Adrenal gland (tissue), 19 donors: ENCODE measurements at places on chromosomes 1 and 21.

GRCh38 chr1:16342331-16343062 lies 9.8 kb downstream of the FBXO42 start:
- DNase-seq, result no peak

DNA sequence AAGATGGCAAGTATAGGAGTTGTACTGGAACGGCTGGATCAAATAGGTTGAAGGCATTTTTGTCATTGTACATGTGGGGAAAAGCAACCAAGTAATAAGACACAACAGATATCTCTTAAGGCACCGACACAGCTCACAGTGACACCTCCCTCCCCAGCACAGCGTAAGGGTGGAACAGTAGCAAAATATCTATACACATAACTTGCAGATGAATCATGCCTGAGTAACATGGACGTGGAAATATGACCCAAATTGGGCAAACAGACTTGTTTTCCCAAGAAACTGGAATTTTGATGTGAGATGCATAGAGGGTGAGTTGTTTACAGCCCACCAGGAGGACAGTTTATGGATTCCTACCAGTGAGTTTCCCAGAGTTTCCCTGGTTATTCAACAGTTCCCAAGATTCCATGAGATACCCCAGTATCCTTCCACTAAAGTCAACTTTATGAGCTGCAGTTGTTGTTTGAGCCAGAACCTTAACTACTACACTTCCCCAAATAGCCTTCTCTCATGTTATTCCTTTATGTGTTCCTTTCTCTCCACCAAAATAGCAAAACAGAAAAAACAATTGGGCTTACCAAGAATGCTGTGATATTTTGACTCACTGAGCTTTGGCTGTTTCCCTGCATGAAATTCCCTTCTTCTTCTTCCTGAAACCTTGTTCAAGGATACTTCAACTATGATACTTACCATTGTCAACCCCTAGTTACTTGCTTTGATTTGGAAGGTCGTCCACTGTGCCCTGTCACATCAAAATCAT lies 7.1 kb upstream of the DR1 start:
- DNase-seq, result no peak

DNA sequence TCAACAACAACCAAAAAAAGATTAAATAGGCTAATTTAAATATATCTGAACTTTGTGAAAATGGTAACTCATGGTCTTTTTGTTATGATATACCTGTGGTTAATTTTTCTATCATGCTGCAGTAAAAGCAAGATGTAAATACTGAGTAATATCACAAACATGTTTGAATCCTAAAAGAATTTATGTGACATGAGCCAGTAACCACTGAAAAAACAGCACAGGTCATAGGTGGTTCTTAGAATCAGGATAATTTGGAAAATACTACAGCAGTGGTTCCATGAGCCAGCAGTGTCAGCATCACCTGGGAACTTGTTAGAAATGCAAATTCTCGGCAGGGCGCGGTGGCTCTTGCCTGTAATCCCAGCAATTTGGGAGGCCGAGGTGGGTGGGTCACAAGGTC lies 4.1 kb downstream of the ATP5IF1 start:
- no peak for DNase-seq

DNA sequence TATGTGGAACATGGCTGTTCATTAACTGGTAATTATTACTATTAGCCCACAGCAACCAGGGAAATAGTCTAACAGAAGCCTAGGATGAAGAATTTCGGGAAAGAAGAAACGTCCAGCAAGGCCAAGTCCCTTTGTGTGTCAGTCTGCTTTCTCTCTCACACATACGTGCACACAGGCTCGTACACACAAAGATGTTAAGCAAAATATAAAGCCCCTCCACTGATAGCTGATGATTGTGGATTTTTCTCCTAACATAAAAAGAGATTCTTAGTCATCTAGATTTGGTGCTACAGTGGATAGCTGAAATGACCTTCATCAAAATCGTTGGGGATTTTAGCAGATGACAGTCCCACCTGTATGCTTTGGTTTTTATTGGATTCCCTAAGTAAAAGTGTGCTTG lies 42.1 kb upstream of the A3GALT2 start:
- DNase-seq, result no peak

- no peak for DNase-seq
These were observed 15.2 kb downstream of the RPAP2 start for GRCh38 chr1:92314024-92314423.

DNA sequence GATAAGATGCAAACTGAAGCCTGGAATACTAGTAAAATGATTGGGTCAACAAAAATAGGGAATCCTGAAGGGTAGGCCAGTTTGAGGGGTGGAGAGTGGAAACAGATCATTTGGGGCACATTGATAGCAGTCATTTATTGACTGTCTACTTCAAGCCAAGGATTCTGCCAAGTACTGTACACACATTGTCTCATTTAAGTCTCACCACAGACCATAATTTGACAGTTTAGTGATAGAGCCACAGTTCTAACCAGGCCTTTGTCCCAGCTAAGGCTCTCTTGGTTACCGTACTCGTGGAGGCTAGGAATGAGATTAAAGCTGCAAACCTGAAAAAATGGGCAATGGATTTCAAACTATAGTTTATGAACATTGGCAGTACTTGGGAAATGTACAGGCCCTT lies 11.2 kb downstream of the RBM15 start:
- no peak for DNase-seq

- no peak for DNase-seq
These were observed 25.6 kb upstream of the PLA2G2E start for GRCh38 chr1:19949016-19949415.

- DNase-seq, result peak; percentile 73
These were observed 9.2 kb downstream of the PDXK start for GRCh38 chr21:43728154-43728466.

GRCh38 chr1:25795946-25796810 lies 3.8 kb upstream of the SELENON start:
- no peak for DNase-seq

DNA sequence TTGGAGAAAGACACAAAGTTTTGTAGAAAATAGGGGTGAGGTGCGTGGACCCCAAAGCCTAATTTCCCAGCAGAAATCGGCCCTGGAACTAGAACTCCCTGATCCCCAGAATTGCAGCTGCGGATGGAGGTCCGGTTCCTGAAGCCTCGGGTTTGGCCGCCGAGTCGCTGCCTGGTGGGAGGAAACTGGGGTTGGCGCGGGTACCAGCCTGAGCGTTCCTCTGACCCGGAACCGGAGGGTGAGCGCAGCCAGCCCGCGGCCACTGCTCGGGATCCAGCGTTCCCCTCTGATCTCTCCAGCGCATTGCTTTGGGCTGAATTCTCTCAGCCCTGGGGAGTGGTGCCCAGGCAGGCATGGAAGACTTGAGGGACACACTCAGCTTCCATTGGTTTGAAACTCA lies 1.6 kb downstream of the ST6GALNAC5 start:
- peak; percentile 51 for DNase-seq

DNA sequence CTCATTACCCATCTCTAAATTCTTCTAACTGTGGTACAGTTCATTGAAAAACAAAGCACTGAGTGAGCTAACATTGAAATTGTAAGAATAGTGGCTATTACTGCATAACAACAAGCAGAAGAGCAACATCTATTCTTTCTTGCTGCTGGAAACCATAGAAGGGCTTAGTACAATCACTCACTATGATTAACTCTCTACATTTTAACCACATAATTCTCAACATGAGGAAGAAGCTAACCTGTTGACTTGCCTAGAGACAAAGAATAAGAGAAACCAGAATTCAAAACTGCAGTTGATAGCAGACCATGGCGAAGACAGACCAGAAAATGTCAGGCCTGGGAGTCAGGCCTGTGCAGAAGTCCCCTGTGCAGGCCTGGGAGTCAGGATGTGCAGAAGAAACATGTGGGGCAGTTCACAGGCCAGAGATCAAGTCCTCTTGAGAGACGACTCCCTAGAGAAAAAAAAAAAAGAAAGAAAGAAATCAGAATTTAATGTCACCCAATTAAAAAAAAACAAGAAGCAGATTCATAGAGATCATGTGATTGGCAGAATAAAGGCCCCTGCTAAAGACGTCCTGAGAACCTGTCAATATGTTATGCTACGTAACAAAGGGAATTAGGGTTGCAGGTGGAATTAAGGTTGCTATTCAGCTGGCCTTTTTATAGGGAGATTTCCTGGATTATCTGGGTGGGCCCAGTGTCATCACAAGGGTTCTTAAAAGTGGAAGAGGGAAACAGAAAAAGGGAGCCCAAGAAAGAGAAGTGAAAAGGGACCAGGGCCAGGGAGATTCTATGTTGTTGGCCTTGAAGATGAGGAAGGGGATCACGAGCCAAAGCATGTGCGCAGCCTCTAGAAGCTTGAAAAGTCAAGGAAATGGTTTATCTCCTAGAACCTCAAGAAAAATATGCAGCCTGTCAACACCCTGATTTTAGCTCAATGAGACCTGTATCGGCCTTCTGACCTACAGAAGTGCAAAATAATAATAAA lies 94.9 kb downstream of the MRPL39 start:
- DNase-seq, result peak; percentile 18

DNA sequence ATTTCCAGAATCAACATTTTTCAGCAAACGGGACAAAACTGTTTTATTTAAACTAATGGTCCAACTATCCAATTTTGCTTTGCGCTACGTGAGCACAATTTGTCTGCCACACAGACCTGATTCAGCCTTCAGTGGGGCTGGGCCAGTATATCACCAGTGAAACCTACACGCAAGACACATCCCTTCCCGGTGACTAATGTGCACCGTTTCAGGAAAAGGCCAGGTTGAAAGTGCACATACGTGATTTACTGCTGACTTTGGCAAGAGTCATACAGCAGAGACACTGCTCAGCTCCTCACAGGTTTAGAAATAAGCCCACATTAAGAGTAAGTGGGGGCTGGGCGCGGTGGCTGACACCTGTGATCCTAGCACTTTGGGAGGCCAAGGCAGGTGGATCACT lies 5.1 kb upstream of the TMEM51 start:
- DNase-seq, result no peak

GRCh38 chr1:244111027-244111426 lies 59.9 kb downstream of the ZBTB18 start:
- no peak for DNase-seq

GRCh38 chr1:119762953-119763352 lies 5.8 kb downstream of the HMGCS2 start:
- no peak for DNase-seq

GRCh38 chr1:31752258-31752657 lies 11.9 kb downstream of the ADGRB2 start:
- no peak for DNase-seq

DNA sequence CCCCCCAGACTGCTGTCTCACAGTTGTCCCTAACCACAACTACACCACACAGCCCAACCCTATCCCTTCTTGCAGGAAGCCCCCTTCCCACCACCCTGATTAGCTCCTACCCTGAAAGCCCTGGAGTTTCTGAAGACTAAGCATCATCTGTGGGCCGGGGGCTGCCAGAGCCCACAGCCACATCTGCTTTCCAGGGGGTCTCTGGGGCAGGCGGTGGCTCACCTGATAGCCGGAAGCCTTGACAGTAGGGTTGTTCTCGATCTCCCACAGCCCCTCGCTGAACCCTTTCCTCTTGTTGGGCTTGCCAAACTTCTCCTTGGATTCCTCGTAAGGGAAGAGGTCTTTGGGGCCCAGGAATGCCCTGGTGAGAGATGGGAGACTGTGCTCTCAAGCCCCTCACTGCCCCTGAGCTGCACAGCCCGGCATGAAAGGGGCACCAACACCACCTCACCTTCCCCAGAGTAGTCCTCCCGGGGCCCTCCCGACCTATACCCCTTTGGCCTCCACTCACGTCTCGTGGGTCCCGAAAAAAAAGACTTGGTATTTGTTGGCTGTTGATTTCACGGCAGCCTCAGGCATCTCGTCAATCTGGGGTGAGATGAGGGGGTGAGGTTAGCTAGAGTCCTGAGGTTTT lies 4.0 kb upstream of the MRPL24 start:
- no peak for DNase-seq

- no peak for DNase-seq
These were observed 7.8 kb upstream of the SRRM1 start for GRCh38 chr1:24635195-24635843.

DNA sequence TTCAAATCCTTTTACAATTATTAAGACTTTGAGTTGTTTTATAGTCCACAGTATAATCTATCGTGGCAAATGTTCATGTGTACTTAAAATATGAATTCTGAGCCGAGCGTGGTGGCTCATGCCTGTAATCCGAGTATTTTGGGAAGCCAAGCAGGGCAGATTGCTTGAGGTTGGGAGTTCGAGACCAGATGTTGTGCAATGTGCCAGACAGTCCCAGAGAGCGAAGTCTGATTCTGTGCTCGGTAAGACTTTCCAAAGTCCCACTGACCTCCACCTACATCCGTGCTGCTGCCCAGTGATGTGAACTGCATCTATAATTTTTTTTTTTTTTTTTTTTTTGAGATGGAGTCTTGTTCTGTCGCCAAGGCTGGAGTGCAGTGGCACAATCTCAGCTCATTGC lies 52.2 kb downstream of the VPS26C start:
- no peak for DNase-seq

DNA sequence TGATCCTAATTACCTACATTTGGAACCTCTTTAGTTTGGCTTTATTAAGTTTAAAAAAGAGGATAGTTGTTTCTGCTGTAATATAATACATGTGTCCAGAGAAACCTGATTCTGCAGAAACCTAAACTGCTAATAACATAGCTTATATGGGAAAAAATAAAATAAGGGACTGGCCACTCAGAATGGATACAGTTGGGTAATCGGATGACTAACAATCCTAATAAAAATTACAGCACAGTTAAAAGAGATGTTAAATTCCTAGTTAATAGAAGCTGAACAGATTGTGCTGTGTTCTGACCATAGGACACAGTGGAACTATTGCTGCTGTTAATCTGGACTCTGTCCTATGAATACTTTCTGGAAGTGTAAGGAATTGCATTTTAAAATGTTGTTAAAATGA lies 16.0 kb downstream of the ARV1 start:
- DNase-seq, result no peak

- DNase-seq, result peak; percentile 36
These were observed 61.4 kb downstream of the EPHB2 start for GRCh38 chr1:22772014-22772413.

- no peak for DNase-seq
These were observed 49.9 kb downstream of the BACE2 start for GRCh38 chr21:41217671-41218385.

GRCh38 chr1:94745742-94746141 lies 74.4 kb upstream of the SLC44A3 start:
- no peak for DNase-seq

- DNase-seq, result no peak
These were observed 33.7 kb upstream of the FBXO28 start for GRCh38 chr1:224080115-224080774.

GRCh38 chr1:109546311-109547109 lies 1.9 kb upstream of the GNAI3 start:
- peak; percentile 96 for DNase-seq

DNA sequence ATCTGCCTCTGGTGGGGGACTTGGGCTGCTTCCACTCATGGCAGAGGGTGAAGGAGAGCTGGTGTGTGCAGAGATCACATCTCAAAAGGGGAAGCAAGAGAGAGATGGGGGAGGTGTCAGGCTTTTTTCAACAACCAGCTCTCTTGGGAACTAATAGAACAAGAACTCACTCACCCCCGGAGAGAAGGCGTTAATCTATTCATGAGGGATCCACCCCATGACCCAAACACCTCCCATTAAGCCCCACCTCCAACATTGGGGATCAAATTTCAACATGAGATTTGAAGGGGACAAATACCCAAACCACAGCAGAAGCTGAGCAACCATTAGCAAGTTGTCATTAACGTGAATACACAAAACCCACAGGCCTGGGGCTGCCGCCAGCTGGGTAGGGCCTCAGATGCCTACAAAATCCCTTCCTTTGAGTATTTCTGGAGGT lies 12.0 kb upstream of the VWA5B1 start:
- DNase-seq, result no peak
